ENCODE measurements at places on chromosomes 11 and 22. TPM values are rescaled to one million over a fixed set of nuclear protein-coding genes. Genes with fewer than 3 reads are reported as not detected.

The CCDC116 gene
- polyA plus RNA-seq, result 0.51 TPM

The LYVE1 gene
- 66.6 TPM for polyA plus RNA-seq

The AQP11 gene
- polyA plus RNA-seq, result 1.6 TPM

The MN1 gene
- polyA plus RNA-seq, result 16.9 TPM

The INS gene
- not detected for polyA plus RNA-seq

The TECTA gene
- 1.6 TPM for polyA plus RNA-seq

The OR52N4 gene
- not detected for polyA plus RNA-seq
